ENCODE measurements at places on chromosomes 4 and X.

- no peak for DNase-seq
Measured at GRCh38 chr4:81412946-81413495, 58.7 kb downstream of the RASGEF1B start.

DNA sequence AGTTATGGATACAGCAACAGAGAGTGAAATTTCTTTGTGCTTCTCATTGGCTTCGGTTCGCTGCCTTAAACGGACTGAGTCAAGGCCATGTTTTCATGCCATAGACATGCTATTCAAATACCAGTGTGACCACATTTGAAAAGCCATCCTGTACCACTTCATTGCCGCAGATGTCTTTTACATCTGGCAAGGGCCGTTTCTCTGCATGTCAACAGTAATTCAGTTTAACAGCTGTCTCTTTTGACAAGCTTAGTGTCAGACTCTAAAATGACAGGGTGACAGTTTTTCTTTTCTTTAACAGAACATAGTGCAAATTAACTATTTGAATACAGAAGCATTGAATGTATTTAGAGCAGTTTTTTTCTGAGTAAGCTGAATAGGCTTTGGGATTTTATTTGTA, 362.2 kb upstream of the POU3F4 start:
- DNase-seq: no peak

- peak; percentile 84 for DNase-seq
Measured at GRCh38 chr4:242121-242848, 63.0 kb downstream of the ZNF732 start.

DNA sequence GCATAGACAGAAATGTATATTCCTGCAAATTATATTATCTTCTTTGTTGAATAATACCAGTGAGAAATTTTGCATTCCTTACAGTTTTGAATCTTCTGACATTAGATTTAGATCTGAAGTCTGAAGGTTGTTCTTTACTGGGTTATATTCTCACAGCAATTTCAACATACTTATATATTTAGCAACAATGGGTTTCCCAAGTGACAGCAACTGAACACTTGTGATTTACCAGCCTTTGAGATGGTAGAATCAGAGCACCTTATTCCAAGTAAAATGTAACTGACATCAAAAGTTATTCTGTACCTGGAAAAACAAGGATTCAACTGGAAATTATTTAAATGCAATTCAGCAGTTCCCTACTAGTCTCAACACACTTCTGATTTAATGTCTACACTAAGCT, 66.0 kb downstream of the RELL1 start:
- DNase-seq: no peak

DNA sequence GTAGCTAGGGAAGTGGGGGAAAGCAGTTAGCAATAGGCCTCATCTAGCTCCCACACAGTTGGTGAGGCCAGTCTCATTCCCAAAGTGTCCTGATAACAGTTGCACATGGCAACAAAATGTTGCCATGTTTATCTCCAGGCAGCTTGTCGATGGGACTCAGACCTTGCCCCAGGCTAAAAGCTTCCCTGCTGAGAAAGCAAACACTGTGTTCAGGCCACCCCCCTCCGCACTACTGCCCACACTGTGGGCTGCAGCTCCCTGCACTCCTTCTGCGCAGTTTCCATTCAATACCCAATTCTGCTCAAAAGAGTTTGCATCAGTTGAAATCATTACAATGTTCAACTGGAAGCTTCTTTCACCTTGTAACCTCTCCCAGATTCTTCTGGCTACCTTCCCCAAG, 287.8 kb upstream of the GK2 start:
- DNase-seq: no peak

GRCh38 chr4:122815248-122815647, 11.4 kb upstream of the FGF2 start:
- DNase-seq: no peak

DNA sequence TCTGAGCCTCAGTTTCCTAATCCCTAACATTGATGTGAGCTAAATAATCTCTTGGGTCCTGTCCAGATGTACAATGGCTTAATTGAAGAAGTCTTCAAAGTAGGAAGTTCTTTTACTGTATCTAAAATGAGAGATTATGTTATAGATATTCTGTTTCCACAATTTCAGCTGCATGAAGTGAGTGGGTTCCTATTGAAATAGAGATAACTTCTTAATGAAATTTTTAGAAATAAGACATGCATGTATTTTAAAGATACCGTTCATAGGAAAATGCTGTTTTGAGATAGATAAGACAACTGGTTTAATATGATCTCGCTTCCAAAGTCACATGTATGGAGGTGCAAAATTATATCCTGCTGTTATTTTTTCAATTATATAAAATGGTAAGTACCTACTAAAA, 71.9 kb downstream of the CLDN22 start:
- no peak for DNase-seq

- DNase-seq: no peak
Measured at GRCh38 chr4:181949704-181950312, 293.4 kb upstream of the TENM3 start.

DNA sequence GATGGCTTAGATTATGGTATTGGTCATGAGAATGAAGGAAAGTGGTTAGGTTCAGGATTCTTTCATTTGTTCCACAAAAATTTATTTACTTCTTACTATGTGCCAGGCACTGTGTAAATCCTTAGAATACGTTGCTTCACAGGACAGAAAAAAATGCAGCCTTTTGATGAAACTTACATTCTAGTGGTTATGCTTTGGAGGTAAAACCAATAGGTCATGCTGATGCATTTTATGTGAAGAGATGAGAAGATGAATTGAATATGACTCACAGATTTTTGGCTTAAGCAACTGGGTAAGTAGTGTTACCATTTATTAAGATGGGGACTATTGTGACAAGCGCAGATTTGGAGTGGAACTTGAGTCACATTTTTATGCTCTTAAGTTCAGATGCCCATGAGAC, 165.3 kb downstream of the GLRA2 start:
- DNase-seq: no peak

DNA sequence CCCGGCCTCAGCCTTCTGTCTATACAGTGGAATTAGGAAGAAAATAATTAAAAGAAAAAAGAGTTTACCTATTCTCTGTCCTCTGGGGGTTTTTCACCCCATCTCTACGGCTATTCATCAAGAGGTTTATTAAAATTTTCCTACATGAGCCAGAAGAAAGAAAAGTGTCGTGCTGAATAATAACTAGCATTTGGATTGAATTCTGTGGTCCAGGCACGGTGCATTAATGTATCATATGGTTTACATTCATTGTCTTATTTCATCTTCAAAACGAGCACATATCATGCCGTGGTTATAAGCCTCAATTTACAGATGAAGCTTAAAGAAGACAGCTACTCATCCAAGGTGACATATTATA, 5.4 kb upstream of the NAA15 start:
- DNase-seq: no peak

DNA sequence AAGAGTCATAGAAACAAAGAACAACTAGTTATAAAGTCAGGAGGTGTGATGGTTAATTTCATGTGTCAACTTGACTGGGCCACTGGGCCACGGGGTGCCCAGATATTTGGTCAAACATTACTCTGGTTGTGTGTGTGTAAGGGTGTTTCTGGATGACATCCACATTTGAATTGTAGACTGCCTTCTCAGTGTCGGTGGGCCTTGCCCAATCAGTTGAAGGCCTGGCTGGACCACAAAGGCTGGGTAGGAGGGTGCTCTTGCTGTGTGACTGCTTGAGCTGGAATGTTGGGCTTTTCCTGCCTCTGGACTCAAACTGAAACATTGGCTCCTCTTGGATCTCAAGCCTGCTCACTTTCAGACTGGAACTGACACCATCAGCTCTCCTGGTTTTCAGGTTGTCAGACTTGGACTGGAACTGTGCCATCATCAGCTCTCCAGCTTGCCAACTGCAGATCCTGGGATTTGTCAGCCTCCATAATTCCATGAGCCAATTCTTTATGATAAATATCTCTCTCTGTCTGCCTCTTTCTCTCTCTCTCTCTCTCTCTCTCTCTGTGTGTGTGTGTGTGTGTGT, 41.4 kb downstream of the CLDN34 start:
- no peak for DNase-seq

DNA sequence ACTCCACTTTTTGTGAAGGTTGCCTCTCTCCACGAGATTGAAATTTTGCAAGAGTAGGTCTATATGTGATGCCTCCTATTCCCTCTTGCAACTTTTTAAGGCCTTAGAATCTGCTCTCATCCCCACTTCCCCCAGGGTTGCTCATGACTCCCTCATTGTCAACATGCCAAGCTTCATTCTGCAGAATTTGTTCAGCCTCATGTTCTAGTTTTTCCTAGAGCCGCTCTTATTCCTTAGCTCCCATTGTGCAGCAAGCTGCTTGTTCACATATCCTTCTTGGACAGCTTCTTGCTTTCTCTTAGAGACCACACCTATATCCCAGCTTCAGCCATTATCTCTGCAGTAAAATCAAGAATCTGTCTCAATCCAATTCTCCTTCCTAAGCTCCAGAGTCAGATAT, 82.4 kb downstream of the CNGA2 start:
- no peak for DNase-seq

DNA sequence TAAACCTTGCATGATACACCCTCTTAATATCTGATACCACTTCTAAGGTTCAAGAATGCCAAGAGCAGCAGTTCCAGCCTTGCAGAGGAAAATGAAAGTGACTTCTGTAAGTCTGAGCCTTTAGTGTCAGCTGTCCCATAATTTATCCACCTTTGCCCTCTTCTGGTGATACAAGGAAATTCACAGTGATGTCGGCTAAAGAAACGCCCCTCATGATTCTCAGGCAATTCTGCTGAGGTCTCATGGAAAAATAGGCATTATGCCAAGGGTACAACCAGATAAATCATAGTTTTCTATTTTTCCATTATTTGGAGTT, 172.2 kb upstream of the CXCL13 start:
- DNase-seq: peak; percentile 51

- DNase-seq: no peak
Measured at GRCh38 chr4:74460833-74461232, 15.9 kb downstream of the AREG start.

DNA sequence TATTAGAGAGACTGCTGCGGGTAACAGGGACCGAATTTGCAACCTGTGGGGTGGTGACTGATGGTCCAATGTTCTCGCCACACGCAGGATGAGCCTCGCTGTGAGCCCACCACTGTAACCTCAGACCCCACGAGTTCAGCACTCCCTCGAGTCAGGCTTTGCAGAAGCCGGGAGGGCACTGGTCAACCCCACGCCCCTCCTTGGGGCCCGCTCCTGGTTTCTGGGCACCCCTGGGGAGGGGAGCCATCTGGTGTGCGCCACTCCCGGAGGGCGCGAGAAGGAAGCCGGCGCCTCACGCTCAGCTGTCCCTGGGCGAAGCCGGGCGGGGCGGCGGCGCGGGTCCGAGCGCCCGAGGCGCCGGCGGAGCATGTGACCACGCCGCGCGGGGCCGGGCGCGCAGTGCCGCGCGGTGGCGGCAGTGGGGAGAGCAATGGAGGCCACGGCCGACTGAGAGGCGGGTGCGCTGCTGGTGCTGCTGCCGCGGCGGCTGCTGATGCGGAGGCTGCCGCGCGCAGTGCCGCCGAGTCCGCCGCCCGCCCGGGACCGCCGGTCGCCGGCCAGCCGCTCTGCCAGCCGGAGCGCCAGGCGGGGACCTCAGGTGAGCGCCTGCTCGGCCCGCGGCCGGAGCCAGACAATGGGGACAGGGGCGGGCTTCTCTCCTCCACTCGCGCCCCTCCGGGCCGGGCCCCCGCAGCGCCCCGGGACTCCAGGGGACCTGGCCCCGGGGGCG, 100.1 kb downstream of the CEP135 start:
- DNase-seq: peak; percentile 18

DNA sequence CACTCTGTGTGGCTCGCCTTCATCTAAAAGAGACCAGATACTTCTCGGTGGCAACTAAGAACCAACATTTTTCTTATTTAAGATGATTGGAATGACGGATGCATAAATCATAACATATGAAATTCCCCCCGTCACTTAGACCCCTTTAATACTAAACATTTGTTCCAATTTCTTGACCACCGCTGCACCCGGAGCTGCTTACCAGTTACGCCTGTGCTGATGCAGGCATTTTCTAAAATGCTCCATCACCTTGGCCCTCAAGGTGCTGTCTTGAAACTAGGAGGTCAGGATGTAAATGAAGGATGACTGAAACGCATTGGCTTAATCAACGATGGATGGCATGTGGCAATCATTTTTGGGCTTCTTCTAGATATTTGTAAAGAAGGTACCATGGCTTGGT, 130.0 kb downstream of the CPZ start:
- DNase-seq: no peak

- no peak for DNase-seq
Measured at GRCh38 chrX:48695534-48695896, 1.0 kb upstream of the SUV39H1 start.

DNA sequence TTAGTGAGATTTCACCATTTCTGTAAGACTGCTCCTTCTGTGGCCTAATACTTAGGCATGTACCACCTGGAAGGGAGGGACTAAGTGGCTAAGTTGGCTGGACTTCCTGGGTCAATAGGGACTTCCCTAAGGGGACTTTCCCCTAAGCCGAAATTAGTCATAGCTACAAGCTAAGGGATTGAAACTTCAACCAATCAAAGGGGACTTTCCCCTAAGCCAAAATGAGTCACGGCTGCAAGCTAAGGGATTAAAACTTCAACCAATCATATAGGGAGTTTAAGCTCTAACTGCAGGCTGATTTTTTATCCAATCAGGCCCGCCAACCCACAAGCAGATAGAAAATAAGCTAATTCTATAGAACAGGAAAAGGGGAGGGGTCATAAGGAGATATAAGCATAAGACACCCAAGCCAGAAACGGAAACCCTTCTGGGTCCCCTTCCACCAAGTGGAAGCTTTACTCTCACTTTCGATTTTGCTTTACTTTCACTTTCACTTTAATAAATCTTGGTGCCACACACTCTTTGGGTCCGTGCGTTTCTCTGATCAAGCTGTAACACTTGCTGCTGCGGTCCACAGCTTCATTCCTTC, 382.8 kb downstream of the KLHL4 start:
- DNase-seq: peak; percentile 53

- DNase-seq: no peak
Measured at GRCh38 chrX:120549483-120550452, 11.0 kb downstream of the CUL4B start.

DNA sequence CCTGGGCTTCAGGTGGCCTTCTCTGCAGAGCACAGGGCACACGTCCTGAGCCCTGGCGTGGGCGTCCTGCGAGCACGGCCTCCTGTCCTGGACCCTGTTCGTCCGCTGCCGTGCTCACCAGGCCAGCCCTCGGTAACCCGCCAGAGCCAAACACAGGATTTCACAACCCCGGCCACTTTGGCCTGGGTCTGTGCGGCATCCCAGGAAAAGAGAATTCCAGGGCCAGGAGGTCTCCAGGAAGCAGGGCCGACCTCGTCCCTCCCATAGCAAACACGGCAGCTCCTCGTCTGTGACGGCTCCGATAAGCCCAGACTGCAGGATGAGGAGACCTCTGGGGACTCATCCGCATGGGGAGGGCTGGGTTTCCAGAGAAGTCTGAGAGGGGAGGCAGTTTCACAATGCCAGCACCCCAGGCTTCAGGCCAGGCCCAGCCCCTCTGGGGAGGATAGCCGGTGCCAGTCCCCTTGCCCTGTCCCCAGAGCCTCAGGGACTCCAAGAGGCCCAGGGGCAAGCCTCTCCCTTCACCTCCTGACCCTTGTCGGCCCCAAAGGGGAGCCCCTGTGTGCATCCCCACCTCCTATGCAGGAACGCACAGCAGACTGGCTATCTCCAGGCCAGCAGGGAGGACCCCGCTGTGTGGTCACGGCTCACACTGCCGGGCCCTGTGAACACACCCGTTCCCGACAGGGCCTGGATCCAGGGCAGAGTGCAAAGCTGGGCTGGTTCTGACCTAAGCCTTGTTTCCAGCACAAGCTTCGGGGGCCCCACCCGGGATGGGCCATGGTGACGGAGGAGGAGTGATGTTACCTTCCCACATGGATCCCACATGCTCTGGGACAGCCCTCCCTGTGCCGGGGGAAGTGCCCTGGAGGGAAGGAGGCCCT, 22.3 kb upstream of the HTRA3 start:
- DNase-seq: no peak

GRCh38 chr4:40281913-40282312, 53.2 kb upstream of the CHRNA9 start:
- DNase-seq: no peak
